Parietal lobe (tissue), 2 donors: ENCODE measurements at places on chromosomes 11 and 22. TPM values are rescaled to one million over a fixed set of nuclear protein-coding genes. Genes with fewer than 3 reads are reported as not detected.

The DKK3 gene
- total RNA-seq: 226 TPM

The JHY gene
- 16.0 TPM for total RNA-seq

The RGL4 gene
- total RNA-seq: not detected

The FAT3 gene
- 291 TPM for total RNA-seq

The MS4A15 gene
- not detected for total RNA-seq

The PACS1 gene
- total RNA-seq: 101 TPM
